ENCODE measurements at places on chromosomes 4 and X. TPM values are rescaled to one million over a fixed set of nuclear protein-coding genes. Genes with fewer than 3 reads are reported as not detected.

GRCh38 chr4:184320631-184321030 lies 103.0 kb upstream of the ENPP6 start:
- H3K27ac ChIP-seq: peak overlapping the region; percentile 95
- peaks cover 2% of the 10 kb centered on the region for H3K36me3 ChIP-seq
- H3K4me3 ChIP-seq: no peak overlapping the region
- peaks cover 6% of the 10 kb centered on the region for H3K27me3 ChIP-seq
- H3K4me1 ChIP-seq: peaks cover 47% of the 10 kb centered on the region
- DNase-seq: no peak

DNA sequence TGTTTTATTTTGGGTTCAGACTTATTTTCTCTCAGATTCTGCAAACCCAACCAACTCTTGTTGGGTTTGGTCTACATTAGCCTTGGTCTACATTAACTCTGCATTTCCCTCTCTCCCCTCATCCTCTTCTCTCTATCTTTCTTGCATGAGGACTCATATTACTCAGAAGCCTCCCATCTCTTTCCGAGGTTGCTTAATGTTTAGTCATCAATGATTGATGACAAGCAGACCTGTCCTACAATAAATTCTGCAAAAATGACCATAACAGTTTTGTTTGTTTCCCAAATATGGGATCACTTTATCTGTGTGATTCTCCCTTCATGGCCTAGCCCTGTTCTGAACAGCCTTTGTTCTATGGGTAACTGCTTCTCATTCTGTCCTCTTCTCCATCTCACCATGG lies 75.2 kb downstream of the GABRB1 start:
- H3K36me3 ChIP-seq: no peaks in the 10 kb centered on the region
- H3K4me3 ChIP-seq: no peak overlapping the region
- H3K4me1 ChIP-seq: no peaks in the 10 kb centered on the region
- H3K27ac ChIP-seq: no peak overlapping the region

GRCh38 chrX:120402369-120402768 lies 40.5 kb downstream of the ATP1B4 start:
- no peak for DNase-seq
- no peak overlapping the region for H3K4me3 ChIP-seq
- H3K4me1 ChIP-seq: no peaks in the 10 kb centered on the region
- H3K36me3 ChIP-seq: peaks cover 2% of the 10 kb centered on the region
- H3K27ac ChIP-seq: no peak overlapping the region
- H3K27me3 ChIP-seq: no peaks in the 10 kb centered on the region

DNA sequence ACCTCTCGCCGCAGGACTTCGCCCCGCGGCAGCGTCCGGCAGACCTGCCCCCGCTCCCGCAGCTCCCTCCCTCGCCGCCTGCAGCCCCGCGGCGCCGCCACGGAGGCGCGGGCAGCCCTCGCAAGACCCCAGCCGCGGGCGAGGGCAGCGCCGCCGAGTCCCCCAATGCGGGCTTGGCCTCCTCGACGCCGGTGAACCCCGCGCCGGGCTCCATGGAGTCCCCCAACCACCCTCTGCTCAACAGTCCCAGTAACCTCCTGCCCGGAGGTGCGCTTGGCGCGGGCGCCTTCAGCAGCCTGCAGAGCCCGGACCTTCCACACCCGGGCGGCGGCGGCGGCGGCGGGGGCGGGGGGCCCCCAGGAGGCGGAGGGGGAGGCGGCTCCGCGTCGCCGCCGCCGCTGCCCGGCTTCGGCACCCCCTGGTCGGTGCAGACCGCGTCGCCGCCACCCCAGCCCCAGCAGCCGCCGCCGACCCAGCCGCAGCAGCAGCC lies 1.2 kb downstream of the CPEB2 start:
- H3K4me3 ChIP-seq: peak overlapping the region; percentile 85
- DNase-seq: peak; percentile 70
- no peaks in the 10 kb centered on the region for H3K27me3 ChIP-seq
- peaks cover 21% of the 10 kb centered on the region for H3K4me1 ChIP-seq

CSAG1 gene
- not detected for total RNA-seq

DNA sequence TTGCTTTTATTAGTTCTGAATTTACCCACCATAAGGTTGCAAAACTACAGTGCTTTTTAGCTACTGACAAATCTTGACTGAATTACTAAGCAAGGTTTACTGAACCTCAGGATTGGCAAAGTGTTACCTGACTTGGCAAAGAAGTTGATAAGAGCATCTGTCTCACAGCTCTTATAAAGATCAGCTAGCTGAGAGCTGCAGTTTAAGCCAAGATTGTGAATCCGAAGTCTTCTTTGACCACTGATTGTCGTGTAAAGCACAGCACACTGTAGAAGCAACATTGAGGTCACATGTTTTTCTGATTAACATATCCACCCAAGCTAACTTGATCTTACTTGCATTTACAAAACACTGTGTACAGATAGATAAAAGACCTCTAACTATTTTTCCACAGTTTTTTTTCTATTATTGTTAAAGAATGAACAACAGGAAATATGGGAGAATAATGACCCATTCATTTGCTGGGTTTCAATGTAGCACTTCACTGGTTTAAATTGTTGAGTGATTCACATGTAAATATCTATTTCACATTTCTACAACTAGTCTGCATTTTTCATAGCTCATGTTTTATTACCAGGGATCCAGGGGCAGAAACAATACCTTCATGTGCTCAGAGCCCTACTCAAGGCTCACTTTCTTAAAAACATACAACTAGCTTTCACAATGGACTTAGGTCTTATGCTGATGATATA lies 54.0 kb downstream of the METTL14 start:
- H3K27ac ChIP-seq: no peak overlapping the region
- H3K27me3 ChIP-seq: no peaks in the 10 kb centered on the region
- H3K4me3 ChIP-seq: no peak overlapping the region
- H3K4me1 ChIP-seq: no peaks in the 10 kb centered on the region
- DNase-seq: no peak

GRCh38 chrX:44967221-44967620 lies 94.2 kb downstream of the KDM6A start:
- DNase-seq: no peak
- peaks cover 49% of the 10 kb centered on the region for H3K36me3 ChIP-seq
- H3K4me3 ChIP-seq: no peak overlapping the region
- H3K27me3 ChIP-seq: no peaks in the 10 kb centered on the region
- peaks cover 15% of the 10 kb centered on the region for H3K4me1 ChIP-seq

DNA sequence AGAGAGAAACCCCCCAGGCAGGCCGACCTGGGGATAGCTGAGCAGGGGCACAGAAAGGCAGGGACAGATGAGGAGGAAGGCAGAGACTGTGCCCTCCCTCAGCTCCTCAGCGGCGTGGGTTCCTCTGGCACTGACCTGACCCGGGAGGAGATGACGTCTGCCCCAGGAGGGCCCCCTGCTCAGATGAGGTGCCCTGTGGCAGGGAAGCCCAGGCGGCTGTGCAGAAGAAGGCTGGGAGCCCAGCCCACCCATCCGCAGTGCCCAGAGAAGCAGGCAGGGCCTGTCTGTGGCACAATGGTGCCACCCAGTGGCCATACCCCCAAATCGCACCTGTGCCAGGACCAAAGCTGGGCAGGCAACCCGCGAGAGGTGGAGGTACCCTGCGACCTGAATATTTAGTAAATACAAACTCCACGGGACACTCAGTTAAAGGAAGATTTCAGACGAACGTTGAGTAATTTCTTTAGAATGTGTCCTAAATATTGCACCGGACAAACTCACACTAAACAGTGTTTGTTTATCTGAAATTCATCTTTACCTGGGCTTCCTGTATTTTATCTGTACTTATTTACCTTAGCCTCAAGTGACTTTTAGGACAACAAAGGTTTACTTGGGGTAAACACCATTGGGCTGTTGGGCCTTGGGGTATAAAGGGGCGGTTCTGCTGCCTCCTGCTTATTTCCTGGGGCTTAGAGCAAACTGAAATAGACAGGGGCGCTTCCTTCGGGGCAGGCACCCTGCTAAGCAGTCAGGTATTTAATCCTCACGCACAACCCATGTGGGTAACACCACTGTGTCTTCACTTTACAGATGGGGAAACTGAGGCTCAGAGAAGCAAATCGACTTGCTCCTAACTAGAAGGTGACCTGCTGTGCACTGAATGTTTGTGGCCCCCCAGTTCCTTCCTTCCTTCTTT lies 46.5 kb upstream of the HMX1 start:
- H3K4me3 ChIP-seq: no peak overlapping the region
- peak; percentile 69 for DNase-seq
- H3K36me3 ChIP-seq: no peaks in the 10 kb centered on the region
- H3K27me3 ChIP-seq: peaks cover 31% of the 10 kb centered on the region

ZAR1 gene
- total RNA-seq: not detected

GRCh38 chr4:155062948-155063347 lies 145.5 kb upstream of the NPY2R start:
- no peaks in the 10 kb centered on the region for H3K4me1 ChIP-seq
- H3K36me3 ChIP-seq: no peaks in the 10 kb centered on the region
- no peak overlapping the region for H3K27ac ChIP-seq
- no peaks in the 10 kb centered on the region for H3K27me3 ChIP-seq
- no peak overlapping the region for H3K4me3 ChIP-seq
- no peak for DNase-seq

DNA sequence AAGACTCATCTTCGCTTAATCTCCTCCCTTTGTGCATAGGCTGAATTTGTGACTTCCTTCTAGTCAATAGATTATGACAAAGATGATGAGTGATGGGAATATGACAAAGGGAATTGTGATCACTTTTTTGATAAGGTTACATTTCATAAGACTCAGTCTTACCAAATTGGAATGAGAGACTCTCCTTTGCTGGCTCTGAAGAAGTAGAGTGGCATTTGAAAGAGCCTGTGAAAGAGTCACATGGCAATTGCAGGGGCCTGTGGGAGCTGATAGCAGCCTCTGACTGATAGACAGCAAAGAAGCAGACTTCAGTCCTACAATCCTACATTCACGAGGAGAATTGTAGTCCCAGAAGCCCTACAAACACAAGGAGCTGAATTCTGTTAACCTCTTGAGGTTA lies 44.9 kb upstream of the ADAMTS3 start:
- H3K27ac ChIP-seq: no peak overlapping the region
- no peak for DNase-seq
- peaks cover 7% of the 10 kb centered on the region for H3K27me3 ChIP-seq
- no peaks in the 10 kb centered on the region for H3K4me1 ChIP-seq

DNA sequence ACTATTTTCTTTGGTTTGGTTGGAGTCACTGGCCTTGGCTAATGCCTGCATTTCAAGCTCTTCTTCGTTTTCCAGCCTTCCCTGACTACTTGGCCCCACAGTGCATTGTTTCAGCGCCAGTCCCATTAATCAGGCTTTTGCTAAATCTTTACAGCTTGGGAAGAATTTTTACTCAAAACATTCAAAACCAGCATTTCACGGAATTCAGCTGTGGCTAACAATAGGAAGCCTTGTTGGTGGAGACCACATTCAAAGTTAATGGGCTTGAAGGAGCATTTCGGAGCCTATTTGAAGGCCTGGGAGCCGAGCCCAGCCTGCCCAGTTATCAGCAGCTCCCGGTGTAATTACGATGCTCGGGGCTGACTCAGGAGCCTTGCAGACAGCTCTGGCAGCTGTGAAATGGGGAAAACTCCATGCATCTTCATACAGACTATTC lies 30.8 kb upstream of the VCX2 start:
- no peaks in the 10 kb centered on the region for H3K4me1 ChIP-seq
- no peak for DNase-seq
- no peak overlapping the region for H3K27ac ChIP-seq

GRCh38 chrX:152912106-152912505 lies 14.2 kb downstream of the ZNF185 start:
- H3K4me3 ChIP-seq: no peak overlapping the region
- H3K4me1 ChIP-seq: no peaks in the 10 kb centered on the region
- H3K36me3 ChIP-seq: no peaks in the 10 kb centered on the region
- no peak overlapping the region for H3K27ac ChIP-seq
- H3K27me3 ChIP-seq: no peaks in the 10 kb centered on the region

C4orf51 gene
- not detected for total RNA-seq

RRH gene
- not detected for total RNA-seq

- DNase-seq: no peak
- H3K27me3 ChIP-seq: no peaks in the 10 kb centered on the region
- no peaks in the 10 kb centered on the region for H3K4me1 ChIP-seq
These were observed 70.1 kb upstream of the PCDH18 start for GRCh38 chr4:137602436-137602835.

GRCh38 chr4:2343476-2343875 lies 75.0 kb downstream of the ZFYVE28 start:
- H3K4me1 ChIP-seq: peaks cover 7% of the 10 kb centered on the region
- H3K27me3 ChIP-seq: no peaks in the 10 kb centered on the region
- H3K36me3 ChIP-seq: peaks cover 11% of the 10 kb centered on the region
- H3K4me3 ChIP-seq: no peak overlapping the region
- H3K27ac ChIP-seq: no peak overlapping the region
- no peak for DNase-seq

XIAP gene
- total RNA-seq: 26.7 TPM

DNA sequence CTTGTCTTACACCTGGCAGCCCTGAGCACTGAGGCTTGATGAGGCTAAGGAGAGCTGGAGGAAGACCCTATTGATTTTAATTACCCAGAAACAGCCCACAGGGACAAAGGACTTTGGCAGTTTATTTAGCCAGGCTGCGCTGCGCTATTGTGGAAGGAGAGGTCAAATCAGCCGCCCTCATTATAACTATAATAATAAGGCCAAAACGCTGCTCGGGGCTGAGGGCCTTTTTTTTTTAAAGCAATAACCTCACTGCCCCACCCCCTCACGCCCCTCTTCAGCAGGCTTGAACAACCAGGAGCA lies 60.6 kb upstream of the NKX1-1 start:
- no peaks in the 10 kb centered on the region for H3K36me3 ChIP-seq
- no peak for DNase-seq
- H3K27ac ChIP-seq: no peak overlapping the region
- peaks cover 5% of the 10 kb centered on the region for H3K27me3 ChIP-seq
- no peaks in the 10 kb centered on the region for H3K4me1 ChIP-seq
- no peak overlapping the region for H3K4me3 ChIP-seq

TMPRSS11A gene
- total RNA-seq: not detected

- no peak for DNase-seq
- no peaks in the 10 kb centered on the region for H3K36me3 ChIP-seq
- H3K4me3 ChIP-seq: no peak overlapping the region
- no peaks in the 10 kb centered on the region for H3K27me3 ChIP-seq
- no peak overlapping the region for H3K27ac ChIP-seq
- H3K4me1 ChIP-seq: peaks cover 3% of the 10 kb centered on the region
These were observed 88.8 kb upstream of the CCDC160 start for GRCh38 chrX:134148172-134148692.

DNA sequence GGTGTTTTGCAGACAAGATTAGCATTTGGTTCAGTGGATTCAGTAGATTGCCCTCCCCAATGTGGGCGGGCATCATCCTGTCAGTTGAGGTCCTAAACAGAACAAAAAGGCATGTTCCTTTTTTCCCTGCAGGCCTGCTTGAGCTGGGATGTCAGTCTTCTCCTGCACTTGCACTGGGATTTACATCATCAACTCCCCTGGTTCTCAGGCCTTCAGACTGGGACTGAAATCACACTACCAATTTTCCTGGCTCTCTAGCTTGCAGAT lies 278.9 kb upstream of the FTHL17 start:
- no peaks in the 10 kb centered on the region for H3K36me3 ChIP-seq
- no peak for DNase-seq
- no peak overlapping the region for H3K27ac ChIP-seq
- H3K4me1 ChIP-seq: no peaks in the 10 kb centered on the region

- peaks cover 22% of the 10 kb centered on the region for H3K4me1 ChIP-seq
- H3K4me3 ChIP-seq: no peak overlapping the region
- peaks cover 7% of the 10 kb centered on the region for H3K36me3 ChIP-seq
- DNase-seq: no peak
These were observed 43.3 kb upstream of the AGA start for GRCh38 chr4:177485528-177485927.
